ENCODE measurements at places on chromosomes 7 and 10.

- no peak for DNase-seq
These were observed 162.0 kb downstream of the CYP26A1 start for GRCh38 chr10:93235686-93236085.

GRCh38 chr10:103676851-103677417 is 178.4 kb downstream of the SH3PXD2A start:
- no peak for DNase-seq

GRCh38 chr7:14480281-14480680 is 422.3 kb downstream of the DGKB start:
- no peak for DNase-seq

GRCh38 chr7:142807855-142808460 is 37.2 kb downstream of the PRSS2 start:
- DNase-seq: peak; percentile 69

- peak; percentile 77 for DNase-seq
These were observed 27.1 kb downstream of the KLF6 start for GRCh38 chr10:3757638-3758490.

- DNase-seq: no peak
These were observed 95.9 kb downstream of the TRRAP start for GRCh38 chr7:98974205-98974604.

DNA sequence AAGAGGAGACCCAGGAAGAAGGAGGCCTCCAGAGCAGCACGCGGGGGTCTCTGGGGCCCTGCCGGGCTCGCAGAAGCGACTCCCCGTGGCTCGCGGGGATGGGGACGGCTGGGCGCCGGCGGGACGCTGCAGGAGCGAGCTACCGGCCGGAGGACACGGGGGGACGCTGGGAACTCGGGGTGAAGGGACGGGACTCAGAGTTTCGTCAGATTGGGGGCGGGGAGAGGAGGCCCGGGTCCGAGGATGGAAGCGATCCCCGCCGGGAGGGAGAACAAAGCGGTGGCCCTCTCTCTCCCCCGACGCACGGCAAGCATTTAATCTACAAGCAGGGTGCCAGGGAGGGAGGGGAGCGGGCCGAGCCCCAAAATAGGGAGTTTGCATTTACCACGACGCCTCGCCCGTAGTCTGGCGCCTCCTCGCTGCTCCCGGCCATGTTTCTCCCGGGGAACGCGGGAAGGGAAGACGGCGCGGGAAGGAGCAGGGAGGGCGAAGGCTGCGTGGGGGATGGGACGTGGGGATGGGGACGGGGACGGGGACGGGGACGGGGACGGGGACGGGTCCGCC is at the start of gene PRTFDC1:
TSS of gene PRTFDC1 (minus strand) at position 464 of the 564 bp plus-strand sequence. CDS start at position 433, 31 bp downstream.
- DNase-seq: peak; percentile 14

- no peak for DNase-seq
These were observed 8.8 kb downstream of the ACADSB start for GRCh38 chr10:123017421-123018165.

- DNase-seq: no peak
These were observed 794.7 kb downstream of the IPMK start for GRCh38 chr10:57472823-57473619.

GRCh38 chr7:75905785-75906604 is 9.0 kb upstream of the POR start:
- DNase-seq: no peak

- peak; percentile 41 for DNase-seq
These were observed 41.6 kb downstream of the PDSS1 start for GRCh38 chr10:26739071-26739631.

DNA sequence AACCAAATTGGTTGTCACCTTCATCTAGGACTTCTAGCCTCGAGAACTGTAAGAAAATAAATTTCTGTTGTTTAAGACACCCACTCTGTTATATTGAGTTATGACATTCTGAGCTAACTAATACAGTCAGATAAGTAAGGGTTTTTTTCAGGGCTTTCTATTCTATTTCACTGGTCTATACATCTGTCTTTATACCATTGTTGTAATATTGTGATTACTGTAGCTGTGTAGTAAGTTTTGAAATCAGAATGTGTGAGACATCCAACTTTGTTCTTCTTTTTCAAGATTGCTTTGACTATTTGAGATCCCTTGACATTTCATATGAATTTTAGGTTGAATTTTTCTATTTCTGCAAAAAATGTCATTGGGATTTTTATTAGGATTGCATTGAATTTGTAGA is 7.5 kb downstream of the IFIT1 start:
- no peak for DNase-seq

DNA sequence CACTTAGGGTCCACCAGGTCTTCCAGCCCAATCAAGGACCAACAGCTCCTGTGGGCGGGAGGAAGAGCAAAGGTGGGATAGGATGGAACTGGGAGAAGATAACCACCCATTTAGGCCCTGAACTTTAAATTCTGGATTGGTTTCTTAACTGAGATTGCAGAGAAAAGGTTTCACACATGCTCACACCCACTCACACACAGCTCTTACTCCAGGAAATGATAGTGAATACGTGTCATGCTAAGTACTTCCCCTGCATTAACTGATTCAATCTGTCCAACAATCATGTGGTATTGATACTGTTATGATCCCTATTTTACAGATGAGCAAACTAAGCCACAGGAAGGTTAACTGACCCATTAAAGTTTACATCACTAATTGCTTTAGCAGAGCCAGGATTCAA is 4.6 kb upstream of the CYP3A4 start:
- peak; percentile 4 for DNase-seq

DNA sequence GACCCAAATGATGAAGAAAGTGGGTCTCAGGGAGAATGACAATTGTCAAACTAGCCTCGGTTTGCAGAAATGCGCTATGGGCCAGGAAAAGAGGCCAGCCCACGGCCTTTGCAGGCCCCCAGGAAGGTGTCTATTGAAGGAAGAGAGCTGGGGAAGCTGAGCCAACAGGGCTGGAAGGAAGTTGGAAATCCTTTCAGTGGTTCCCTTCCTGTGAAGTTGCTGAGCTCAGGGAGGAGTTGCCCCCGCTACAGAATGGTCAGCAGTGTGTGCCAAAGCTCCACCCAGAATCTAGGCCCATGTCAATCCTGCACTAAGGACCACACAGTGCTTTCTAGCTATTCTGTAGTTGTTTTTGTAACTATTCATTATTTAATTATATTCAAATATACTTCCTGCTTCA is 91.6 kb upstream of the ANLN start:
- no peak for DNase-seq

DNA sequence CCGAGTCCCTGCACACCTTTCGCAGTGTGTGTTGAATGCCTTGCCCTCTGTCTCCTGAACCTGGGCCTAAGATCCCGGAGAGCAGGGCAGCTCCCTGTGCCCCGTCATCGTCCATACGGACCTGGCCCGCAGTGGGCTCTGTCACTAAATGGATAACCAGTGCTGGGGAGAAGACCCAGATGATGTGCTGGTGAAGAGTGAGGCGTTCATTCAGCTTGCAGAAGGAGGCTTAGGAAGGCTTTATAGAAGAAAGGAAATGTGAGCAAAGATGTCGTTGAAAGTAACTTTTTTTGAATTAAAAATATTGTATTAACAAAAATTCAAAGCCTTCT is 34.4 kb downstream of the PFKFB3 start:
- DNase-seq: no peak

- no peak for DNase-seq
These were observed 134.7 kb upstream of the GALNT17 start for GRCh38 chr7:70997261-70997660.

GRCh38 chr7:92851732-92852131 is 15.4 kb upstream of the CDK6 start:
- DNase-seq: no peak

DNA sequence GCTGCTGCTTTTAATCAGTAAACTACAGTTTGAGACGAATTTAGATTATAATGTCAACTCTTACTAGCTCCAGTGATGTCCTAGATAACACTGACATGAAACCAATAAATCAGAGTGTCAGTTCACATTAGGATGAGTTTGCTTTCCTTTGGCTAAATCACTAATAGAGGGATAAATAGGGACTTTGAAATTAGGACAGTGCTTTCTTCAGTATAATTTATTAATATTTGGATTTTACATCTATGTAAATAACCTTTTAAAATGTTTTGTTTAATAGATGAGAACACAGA is 55.6 kb downstream of the C1GALT1 start:
- DNase-seq: no peak

DNA sequence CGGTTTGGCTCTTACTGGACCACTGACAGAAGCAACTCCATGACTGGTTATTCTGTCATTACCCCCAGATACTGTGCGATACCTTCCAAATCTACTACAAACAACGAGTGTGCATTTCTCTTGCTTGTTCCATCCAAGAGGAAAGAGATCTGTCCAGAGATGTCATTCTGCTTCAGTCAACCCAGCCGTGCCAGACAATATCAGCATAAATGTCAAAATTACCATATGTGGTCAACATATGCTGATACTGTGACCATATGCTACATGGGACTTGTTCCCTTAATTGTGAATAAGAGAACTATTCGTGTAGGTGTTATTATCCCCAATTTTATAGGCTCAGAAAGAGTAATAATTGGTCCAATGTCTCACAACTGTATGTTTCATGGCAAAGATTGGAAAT is 143.2 kb upstream of the PRSS1 start:
- no peak for DNase-seq

- DNase-seq: no peak
These were observed 179.0 kb downstream of the DGKI start for GRCh38 chr7:137667633-137668387.

DNA sequence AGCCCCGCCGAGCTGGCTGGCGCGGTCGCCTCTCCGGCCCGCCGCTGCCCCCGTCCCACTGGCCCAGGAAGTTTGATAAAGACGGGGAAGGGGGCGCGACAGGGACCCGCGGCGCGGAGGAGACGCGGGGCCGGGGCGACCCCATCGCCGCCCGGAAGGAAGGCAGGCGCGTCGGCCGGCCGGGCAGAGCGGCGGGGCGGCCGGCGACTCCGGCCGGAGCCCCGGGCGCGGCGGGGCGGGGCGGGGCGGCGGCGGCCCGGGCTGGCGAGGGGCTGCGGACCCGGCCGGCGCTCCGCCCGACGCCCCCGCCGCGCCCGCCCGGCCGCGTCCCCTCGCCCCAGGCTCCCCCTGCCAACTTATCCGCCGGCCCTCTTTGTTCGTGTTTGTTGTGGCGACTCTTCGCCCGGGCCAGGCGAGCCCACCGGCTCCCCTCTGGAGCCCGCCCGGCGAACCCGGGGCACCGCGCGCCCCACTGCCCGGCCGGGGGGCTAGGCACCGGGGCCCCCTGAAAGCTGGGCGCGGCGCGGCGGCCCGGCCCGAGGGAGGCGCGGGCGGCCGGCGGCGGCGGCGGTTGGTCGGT is 571 bp downstream of the KDM7A start:
- DNase-seq: no peak

GRCh38 chr10:11715815-11716494 is 26.2 kb upstream of the ECHDC3 start:
- DNase-seq: no peak

- no peak for DNase-seq
These were observed 209.3 kb upstream of the TBX20 start for GRCh38 chr7:35463176-35463700.

DNA sequence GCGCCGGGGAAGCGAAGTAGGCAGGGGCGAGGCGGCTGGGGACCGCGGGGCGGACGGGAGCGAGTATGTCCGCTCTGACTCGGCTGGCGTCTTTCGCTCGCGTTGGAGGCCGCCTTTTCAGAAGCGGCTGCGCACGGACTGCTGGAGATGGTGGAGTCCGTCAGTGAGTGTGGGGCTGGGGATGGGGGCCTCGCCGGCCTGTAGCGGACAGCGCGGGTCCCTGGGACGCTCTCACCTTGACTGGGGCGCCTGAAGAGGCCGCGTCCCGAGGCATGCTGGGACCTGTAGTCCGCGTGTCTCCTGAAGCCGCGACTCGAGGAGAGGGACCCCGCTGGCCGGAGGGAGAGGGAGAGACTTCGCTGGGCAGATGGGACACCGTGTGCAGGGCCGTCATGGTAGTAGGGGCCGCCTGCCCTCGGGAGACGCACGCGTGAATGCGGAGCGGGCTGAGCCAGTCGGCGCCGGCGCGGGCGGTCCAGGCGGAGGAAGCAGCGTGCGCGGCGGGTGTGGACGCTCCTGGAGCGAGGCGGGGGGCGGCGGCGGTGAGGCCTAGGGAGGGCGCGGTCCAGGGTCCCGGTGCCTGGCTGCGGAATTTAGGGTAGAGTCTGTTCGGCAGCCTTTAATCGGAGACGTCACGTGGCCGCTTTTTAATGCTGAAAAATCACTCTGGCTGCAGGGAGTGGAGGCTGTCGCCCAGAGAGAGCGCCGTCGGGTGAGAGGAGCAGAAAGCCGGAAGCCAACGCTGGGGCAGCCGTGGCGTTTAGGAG is at the start of gene NDUFB2:
TSS of gene NDUFB2 (plus strand) at position 29 of the 767 bp plus-strand sequence. CDS start at position 66, 37 bp downstream.
- peak; percentile 70 for DNase-seq

DNA sequence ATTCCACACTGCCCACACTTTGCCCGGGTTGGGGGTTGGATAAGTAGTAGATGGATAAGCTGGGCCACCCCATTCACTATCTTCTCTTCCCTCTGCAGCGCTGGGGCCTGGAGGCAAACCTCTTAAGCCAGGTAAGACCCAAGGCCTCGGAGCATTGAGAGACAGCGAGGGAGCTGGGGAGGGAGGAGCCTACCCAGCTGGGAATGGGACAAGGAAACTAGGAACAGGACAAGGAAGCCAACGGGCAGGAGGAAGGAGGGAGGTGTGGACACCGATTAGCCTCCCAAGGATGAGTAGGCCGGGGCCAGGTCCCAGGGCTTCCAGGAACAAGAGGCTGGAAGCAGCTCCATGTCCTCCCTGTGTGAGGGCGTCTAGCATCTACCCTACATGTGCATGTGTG is 9.6 kb downstream of the ELN start:
- DNase-seq: no peak

GRCh38 chr10:86263209-86263608 is 103.4 kb downstream of the GRID1 start:
- no peak for DNase-seq

- DNase-seq: no peak
These were observed 11.6 kb downstream of the GRID1 start for GRCh38 chr10:86354761-86355540.

DNA sequence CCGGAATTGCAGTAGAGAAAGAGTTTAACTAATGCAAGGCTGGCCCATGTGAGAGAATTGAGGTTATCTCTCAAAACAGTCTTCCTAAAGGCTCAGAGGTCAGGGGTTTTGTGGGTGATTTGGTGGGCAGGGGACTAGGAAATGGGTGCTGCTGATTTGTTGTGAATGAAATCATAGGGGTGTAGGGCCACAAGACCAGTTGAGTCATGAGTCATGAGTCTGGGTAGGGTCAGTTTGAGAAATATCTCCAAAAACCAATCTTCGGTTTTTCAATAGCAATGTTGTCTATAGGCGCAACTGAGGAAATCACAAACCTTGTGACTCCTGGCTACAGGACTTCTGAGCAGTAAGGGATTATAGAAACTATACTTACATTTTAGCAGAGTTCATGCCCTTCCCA is 460.0 kb upstream of the NRP1 start:
- DNase-seq: no peak

- no peak for DNase-seq
These were observed 51.1 kb downstream of the NOD1 start for GRCh38 chr7:30427296-30428070.

All from stimulated activated CD4-positive, alpha-beta T cell treated with anti-CD3 and anti-CD28 coated beads, Interleukin-4, amount 100 ng/mL, for 24 hours (primary cell).